ENCODE measurements at places on chromosomes 2 and 18.

DNA sequence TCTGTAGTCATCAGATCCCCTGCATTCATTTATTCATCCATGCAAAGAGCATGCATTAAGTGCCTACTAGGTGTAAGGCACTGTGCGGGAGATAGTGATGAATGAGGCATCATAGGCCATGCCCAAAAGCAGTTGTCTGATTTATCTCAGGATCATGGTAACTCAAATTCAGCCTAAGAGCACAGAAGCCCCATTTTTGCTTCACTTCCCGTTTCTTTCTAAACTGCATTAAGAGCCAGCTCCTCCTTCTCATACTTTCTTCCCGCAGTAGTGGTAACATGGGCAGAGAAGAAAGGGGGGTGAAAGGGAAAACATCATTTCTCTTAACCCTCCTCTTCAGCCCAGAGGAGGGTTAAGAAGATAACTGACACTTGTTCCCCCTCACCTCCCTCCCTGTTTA is 2.9 kb downstream of the GPR45 start:
- no peak for DNase-seq

GRCh38 chr18:23260926-23261590 is 125.8 kb downstream of the CABLES1 start:
- DNase-seq = no peak

GRCh38 chr2:43725711-43726246 is 48.1 kb upstream of the DYNC2LI1 start:
- no peak for DNase-seq

DNA sequence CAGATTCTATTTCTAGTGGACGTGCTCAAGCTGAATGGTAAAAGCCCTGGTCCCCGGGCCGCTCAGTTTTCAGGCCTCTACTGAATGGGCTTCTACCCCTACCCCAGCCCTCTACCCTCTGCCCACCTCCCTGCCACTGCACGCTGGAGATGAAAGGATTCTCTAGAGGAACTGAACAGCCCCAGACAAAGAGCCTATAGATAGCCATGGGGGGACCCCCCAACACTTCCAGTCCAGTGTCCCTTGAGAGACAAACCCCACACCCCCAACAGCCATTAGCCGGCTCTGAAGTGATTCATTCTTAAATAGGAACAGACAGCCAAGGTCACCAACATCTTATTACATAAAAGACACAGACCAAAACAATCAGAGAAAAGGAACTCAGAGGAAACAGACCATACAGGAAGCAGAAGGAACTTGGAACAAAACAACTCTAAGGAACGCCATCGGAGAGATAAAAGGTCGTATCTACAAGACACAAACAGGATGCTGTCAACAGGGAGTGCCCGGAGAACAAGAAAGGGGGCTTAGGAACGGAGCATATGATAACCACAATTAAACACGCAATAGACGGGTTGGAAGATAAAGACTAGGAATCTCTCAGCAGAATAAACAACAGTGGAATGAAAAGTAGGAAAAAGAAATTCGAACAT is 23.5 kb downstream of the TMEM37 start:
- no peak for DNase-seq

- DNase-seq = no peak
These were observed 162.0 kb downstream of the LTBP1 start for GRCh38 chr2:33108483-33109443.

DNA sequence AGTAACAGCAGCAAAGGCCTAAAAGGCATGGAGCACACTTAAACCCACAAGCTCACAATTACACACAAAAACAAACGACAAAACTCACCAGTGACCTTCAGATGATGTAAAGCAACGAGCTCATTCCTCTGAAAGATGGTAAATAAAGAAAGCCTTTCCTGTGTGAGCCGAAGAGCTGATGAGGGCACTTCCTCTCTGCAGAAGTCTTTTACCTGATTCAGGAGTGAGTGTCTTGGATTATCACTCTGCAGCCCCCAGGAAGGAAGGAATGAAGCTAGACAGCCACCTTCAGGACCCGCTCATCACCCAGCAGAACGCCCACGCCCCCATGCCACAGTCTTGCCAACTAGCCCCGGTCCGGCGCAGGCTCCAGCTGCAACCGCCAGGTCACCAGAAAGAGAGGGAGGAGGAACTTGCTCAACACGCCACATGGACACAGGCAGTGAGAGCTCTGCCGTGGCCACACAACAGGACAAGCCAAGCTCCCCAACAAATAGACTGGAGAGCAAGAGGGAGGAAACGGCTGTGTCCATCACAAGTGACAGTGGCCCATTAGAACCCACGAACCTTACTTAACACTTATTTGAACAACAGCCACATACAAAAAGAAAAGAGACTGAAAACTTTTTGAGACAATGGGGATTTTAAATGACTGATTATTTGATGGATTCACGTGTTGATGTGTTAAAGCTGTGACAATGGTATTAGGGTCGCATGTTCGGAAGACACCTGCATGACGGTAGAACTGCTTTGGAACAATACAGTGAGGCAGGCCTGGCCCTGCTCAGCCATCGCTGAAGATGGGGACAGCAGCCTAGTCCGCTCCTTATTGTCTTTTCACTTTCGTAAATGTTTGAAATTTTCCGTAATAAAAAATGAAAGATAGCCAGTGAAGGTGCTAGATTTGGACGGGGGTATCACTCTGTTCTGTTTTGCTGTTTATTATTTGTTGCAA is 127.3 kb downstream of the HDAC4 start:
- no peak for DNase-seq

- no peak for DNase-seq
These were observed 140.7 kb downstream of the RNF144A start for GRCh38 chr2:7057865-7058400.

- DNase-seq = no peak
These were observed 600.8 kb downstream of the CPS1 start for GRCh38 chr2:211157211-211157610.

- DNase-seq = peak; percentile 54
These were observed 1.9 kb downstream of the TLX2 start for GRCh38 chr2:74515981-74516633.

DNA sequence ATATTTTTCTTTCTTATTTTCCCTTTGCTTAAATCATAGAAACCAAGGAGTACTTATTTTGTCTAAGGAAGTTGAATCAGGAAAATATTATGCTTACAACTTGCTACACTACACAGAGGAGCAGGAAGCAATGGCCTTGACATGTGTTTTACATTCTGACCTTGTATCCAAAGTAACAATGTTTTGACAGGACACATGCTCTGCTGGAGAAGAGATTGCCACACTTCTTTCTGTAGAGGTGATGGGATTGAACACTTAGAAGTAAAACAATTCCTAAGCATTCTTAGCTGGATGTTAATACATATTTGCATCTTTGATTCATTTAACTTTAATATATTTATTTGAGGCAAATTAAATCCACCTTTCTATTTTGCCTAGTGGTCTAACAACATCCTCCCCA is 929.1 kb downstream of the DSC3 start:
- no peak for DNase-seq

- no peak for DNase-seq
These were observed 29.6 kb upstream of the IL1R1 start for GRCh38 chr2:102112692-102113665.

GRCh38 chr2:54271843-54272627 is 16.0 kb upstream of the TSPYL6 start:
- no peak for DNase-seq

- no peak for DNase-seq
These were observed 247.1 kb downstream of the NEDD4L start for GRCh38 chr18:58291131-58291530.

DNA sequence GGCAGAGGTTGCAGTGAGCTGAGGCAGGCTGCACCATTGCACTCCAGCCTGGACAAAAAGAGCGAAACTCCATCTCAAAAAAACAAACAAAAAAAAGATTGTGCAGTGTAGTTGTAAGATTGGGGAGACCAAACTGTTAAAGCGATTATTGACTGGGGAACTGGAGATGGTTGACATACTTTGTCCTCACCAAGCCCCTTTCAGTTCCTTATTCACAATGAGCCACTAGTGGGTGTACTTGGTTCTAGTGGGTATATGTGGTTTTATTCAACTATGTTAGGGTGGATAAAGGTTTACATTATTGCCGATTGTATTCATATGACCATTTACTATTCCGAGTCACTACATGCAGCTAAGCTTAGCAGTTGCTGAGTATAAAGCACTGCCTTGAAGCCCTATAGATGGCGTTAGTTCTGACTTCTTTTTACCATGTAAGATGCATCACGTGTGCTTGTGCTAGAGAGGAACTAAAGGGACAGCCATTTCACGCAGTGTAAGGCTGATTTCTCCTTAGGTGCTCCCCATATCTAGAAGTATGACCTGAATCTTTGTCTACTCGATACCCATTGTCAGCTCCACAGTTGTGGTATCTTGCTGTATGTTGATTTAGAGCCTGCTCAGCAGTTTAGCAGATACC is 12.1 kb downstream of the EIF4E2 start:
- no peak for DNase-seq

DNA sequence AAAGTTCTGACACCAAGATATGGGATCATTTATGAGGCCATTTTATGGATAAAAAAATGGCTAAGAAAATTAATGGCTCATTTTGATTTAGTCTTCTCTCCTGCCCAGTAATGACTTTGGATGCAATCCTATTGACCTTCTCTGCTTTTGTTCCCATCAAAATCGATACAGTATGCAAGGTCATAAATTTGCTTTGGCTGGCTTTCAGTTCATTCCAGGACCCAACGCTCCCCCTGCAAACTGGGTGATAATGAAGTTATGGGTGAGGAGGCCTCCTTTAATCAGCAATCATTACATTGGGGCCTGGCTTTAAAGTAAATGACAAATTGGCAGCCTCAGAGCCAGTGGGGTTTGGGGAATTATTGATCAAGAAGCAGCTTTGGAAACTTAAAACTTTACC is 351.8 kb upstream of the GYPC start:
- no peak for DNase-seq

- no peak for DNase-seq
These were observed 184.6 kb downstream of the CYP26B1 start for GRCh38 chr2:71962911-71963694.

GRCh38 chr2:60984720-60985119 is 32.8 kb upstream of the PEX13 start:
- DNase-seq = no peak

GRCh38 chr2:192809173-192809572 is 614.4 kb upstream of the TMEFF2 start:
- no peak for DNase-seq

DNA sequence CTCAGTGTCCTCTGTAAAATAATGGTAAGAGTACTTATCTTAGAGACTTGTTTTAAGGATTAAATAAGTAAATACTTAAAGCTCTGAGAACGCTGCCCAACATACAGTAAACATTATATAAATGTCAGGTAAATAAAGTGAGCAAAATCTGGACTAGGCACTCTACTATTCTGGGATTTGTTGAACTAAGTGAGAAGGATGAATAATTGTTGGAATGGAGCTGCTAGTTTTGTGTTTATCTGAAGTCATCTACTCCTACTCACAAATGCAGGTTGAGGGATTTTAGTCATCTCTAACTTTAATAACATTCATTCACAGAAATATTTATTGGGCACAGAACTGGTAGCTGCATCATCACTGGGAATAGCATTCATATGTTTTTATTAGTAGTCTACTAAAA is 103.4 kb downstream of the MEIS1 start:
- no peak for DNase-seq

- no peak for DNase-seq
These were observed 7.4 kb downstream of the BCL2L11 start for GRCh38 chr2:111128096-111128495.

- no peak for DNase-seq
These were observed 7.8 kb upstream of the SERPINB2 start for GRCh38 chr18:63879709-63880108.

DNA sequence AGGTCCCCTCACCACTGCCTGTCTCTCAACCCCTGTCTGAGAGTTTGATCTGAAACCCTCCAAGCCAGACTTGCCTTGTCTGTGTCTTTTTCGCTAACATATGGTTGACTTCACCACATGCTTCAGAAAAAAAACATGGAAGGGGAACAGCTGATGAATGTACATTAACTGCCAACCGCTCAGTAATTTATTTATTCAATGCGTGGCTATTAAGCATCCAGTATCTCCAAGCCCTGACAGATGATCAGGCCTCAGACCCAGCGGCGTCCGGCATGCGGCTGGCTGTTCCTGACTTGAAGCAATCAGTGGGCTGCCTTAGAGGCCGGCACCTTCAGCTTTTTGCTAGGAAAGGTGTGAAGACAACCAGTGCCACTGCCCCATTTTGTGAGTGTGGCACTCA is 62.3 kb downstream of the NGEF start:
- DNase-seq = no peak

DNA sequence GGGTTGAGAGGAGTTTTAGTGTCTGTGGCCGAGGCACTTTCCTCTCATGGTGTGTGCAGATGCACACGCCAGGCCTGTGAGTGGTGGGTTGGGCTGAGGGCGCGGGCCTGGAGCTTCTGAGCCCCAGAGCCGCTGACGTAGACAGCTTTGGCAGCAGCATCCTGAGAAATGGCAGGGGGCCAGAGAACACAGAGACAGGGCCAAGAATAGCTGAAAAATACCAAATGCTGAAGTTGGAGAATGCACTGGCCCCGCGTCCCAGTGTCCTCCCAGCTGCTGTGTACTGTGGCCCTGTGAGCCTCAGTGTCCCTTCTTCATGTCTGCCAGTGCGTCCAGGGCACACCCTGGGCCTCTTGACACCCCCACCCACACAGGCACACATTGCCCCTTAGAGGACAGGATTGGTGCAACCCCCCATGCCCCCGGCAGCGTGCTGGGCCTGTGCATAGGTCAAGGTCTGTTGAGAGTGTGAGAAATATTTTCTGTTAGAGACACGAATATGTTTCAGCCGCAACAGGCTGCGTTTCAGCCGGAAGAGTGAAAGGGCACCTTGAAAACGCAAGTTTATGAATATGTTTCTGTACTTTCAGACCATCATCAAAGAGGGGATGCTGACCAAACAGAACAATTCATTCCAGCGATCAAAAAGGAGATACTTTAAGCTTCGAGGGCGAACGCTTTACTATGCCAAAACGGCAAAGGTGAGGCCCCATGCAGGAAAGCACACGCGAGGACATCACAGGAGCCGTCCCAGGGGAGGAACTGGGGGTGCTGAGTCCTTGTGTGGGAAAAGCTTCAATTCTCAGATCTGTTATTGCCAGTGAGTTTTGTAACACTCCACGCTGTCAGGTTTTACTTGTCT is 33.6 kb downstream of the DGKD start:
- no peak for DNase-seq

- no peak for DNase-seq
These were observed 274.7 kb upstream of the HNMT start for GRCh38 chr2:137689549-137689948.

GRCh38 chr2:176395273-176395854 is 126.1 kb downstream of the MTX2 start:
- no peak for DNase-seq

- no peak for DNase-seq
These were observed 108.2 kb downstream of the PDE1A start for GRCh38 chr2:182318466-182319220.

DNA sequence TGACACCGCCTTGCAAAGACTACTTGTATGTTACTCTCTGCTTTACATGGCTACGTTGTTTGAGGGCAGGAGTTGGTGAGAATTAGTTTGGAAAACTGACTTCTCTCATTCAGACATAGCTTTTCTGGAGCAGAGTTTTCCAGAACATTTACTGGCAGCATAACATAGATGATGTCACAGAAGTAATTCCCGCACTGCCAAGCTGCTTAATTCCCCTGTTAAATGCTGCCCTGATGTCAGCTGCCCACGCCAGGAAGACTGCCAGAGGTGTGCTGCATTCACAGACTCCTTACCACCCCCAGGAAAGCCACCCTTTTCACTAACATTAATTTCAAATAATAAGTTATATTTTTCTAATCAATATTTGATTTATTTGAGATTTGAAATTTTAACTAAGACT is 24.7 kb upstream of the PTPN2 start:
- no peak for DNase-seq

- no peak for DNase-seq
These were observed 291.2 kb upstream of the DDX18 start for GRCh38 chr2:117523267-117523666.
